Hypothalamus (tissue), 51 donors: ENCODE measurements at places on chromosomes 2 and 18.

GRCh38 chr2:199443589-199444130 lies 14.1 kb downstream of the SATB2 start:
- DNase-seq, result no peak

DNA sequence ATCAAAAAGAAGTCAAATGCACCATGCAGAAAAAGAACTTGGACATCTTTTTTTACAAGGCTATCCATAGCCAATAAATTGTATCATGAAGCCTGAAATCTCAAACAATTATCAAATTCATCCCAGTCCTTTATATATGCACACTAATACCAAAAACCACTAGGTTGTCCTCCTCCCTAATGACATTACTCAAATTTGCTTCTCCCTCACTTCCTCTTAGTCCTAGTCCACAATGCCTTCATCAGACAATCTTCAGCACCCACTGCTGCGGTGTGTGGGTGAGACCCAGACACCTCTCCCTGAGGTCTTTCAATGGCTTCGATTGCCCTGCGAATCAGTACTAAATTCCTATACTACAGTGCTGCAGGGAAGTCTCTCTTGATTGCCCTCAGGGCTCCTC lies 58.1 kb downstream of the CLASP1 start:
- DNase-seq, result no peak

- DNase-seq, result no peak
Observed at GRCh38 chr2:43524177-43524965, 71.5 kb downstream of the THADA start.

DNA sequence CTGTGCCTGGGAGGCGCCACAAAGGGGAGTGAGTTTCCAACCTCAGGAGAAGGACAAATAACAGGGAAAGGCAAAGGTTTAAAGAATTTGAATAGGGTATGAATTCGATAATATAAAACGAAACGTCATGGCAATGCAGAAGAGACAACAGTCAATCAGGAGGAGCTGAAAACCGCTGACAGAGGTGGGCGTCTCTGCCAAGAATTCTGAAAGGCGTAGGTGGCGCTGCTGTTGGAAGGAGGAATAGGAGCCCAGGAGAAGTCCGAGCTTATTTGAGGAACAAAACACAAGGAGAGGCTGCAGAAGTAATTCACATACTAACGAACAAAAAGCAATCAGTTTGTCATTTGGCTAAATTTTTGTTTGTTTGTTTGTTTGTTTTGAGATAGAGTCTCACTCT lies 485.8 kb upstream of the POU3F3 start:
- no peak for DNase-seq

DNA sequence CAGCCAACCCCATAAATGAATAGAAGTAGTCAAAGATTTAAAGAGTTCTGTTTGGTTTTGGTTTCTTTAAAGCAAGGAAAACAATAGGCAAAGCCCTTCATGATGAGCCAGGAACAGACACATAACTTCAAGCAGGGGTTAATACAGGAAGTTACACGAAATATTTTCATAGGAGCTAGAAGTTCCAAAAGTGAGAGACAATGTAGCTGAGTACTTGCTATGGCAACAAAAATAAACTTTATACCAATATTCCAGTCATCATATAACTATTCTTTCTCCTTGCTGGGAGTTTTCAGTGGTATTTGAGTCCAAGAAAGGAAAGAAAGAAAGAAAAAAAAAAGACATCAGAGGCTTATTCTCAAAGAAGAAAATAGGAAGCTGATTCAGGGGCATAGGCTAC lies 56.2 kb downstream of the COBLL1 start:
- DNase-seq, result no peak

DNA sequence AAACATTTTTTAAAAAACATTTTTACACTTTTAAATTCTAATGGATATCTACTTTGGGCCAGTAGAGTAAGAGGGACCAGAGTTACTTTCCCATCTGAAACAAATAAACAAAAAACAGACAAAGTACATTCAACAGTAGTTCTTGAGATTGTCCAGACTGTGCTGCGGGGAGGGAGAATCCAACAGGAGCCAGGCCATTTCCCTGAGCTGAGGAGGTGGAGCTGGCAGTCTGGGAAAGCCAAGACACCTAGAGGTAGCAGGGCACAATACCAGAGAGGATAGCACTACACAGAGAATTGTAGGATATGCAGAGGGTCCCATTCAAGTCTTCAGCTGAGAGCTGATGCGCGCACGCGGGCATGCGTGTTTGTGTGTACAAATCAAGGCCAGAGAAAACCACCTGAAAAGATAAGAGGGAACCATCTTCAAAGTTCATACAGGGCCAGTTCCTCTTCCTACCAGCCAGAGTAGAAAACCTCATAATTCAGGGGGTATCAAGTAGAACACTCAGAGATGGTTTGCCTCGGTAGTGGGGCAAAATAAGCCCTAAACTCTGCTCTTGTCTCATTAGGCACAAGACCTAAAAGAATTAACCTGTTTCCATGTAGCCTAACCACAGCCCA lies 44.0 kb downstream of the PTRHD1 start:
- no peak for DNase-seq

- DNase-seq, result no peak
Observed at GRCh38 chr18:59820663-59821062, 79.1 kb upstream of the PMAIP1 start.

GRCh38 chr2:66733364-66733999 lies 298.6 kb downstream of the MEIS1 start:
- DNase-seq, result no peak

- no peak for DNase-seq
Observed at GRCh38 chr18:79512461-79513380, 117.0 kb downstream of the NFATC1 start.

DNA sequence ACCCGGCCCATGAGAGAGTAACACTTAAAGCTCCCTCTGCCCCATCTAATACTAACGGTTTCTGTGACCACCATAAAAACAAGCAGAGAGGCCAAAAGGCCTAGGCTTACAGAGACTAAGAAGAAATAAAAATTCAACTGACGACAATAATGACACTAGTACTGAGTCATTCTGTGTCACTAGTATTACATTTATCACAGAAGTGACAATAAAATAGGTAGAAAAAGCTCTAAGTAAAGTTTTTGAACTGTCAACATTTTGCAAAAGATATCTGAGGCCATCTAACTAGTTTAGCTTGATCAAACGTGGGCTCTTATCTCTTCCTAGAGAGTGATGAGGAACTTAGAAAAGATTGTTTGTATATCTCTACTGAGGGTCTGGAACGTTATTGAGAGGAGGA lies 35.6 kb downstream of the AP1S3 start:
- DNase-seq, result no peak
